ENCODE measurements at places on chromosomes 1 and 21.

GRCh38 chr1:86687595-86687994 is 16.8 kb upstream of the SH3GLB1 start:
- DNase-seq: no peak

- DNase-seq: no peak
These were observed 190.0 kb downstream of the BRINP2 start for GRCh38 chr1:177360791-177361190.

DNA sequence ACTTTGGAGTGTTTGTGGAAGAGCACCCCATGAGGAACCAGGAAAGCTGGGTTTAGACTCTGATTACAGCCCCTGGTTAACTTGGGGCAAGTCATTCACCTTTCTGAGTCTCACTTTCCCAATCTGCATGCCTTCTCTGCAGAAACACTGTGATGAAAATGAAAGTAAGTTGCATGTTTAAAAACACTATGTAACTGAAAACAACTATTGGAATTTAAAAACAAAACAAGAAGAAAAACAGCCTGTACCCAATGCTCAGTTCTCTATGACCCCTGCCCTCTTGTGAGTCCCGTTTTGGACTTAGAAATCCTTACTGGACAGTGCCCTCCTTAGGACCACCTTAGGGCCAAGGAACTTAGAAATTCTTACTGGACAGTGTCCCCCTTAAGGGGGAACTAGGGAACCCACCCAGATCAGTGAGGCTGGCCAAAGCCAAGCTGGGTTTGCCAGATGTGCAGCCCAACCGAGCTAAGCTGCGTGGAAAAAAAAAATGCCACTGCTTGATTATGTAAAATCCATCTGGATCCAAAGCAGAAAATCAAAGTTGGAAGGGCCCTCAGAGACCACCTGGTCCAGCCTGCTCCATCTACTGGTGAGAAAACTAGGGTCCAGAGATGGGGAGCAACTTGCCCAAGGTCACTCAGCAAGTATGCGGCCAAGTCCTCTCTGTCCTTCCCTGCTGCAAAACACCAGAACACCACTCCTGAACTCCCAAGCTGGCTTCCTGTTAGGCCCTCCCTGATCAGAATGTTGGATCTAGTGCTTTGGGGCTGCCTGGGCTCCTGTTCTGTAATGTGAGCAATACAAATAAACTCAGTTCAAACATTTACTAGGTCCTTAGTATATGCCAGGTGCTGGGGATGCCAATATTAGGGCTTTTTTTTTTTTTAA is 77.7 kb downstream of the MRPL37 start:
- DNase-seq: no peak

DNA sequence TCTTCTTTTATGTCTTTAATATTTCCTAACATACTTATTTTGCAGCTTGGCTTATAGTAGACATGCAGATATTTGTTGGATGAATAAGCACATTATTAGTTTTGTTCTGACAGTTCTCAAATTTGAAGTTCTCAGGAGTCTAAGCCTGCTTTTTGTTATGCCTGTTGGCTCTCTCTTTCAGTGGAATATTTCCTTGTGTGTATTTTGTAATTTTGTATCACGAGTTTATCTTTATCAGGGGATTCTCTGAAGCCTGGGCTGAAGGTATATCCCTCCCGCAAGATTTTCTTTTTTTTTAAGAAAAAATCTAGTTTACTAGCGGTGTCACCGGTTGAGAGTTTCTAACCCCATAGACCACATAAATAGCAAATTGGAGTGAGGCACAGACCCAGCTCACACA is 105.9 kb downstream of the RGL1 start:
- no peak for DNase-seq

All from CD4-positive, alpha-beta T cell treated with Interferon alpha-2 for 1 hour (primary cell).